NCI-H1930 (cell line): ENCODE measurements at places on chromosomes 2 and 18.

- no peak for DNase-seq
Measured at GRCh38 chr2:15691586-15692310, 100.1 kb downstream of the DDX1 start.

GRCh38 chr2:53610260-53610659 is 157.3 kb upstream of the CHAC2 start:
- no peak for DNase-seq

DNA sequence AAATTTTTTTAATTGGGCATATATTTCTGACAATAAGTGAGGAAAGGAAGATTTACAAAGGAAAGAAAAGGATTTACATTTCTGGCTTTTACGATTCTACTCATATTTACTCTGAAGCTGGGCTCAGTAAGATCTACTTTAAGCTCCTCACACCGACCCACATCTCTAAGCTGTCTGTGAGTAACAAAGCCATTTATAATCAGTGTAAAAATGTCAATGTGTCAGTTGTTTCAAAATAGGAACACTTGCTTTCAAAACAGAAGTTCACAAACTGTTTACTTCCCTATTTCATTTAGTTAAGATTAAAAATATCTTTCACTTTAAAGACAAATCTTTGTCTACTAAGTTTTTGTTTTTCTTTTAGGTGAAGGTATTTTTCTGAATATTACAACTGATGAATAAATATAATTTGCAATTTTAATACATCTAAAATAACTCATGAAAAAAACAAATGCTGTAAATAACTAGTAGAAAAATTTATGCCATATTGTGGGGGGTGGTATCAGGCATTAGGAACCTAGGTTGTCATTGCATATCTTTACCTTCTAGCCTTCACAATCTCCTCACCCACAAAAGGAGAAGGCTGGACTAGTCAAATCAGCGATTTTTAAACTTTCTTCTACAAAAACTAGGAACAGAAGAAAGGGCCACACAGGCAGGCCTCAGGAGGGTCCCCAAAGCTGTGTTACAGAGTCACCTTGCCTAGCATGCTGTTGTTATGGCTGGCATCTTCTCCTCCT is 64.5 kb downstream of the TMEM131 start:
- no peak for DNase-seq

GRCh38 chr18:22223254-22223964 is 54.0 kb downstream of the GATA6 start:
- DNase-seq = no peak

GRCh38 chr2:187554011-187554703 is at the start of gene TFPI:
TFPI (minus strand) TSS chr2:187554435; CDS start chr2:187503768, 50,667 bp downstream.
- no peak for DNase-seq

DNA sequence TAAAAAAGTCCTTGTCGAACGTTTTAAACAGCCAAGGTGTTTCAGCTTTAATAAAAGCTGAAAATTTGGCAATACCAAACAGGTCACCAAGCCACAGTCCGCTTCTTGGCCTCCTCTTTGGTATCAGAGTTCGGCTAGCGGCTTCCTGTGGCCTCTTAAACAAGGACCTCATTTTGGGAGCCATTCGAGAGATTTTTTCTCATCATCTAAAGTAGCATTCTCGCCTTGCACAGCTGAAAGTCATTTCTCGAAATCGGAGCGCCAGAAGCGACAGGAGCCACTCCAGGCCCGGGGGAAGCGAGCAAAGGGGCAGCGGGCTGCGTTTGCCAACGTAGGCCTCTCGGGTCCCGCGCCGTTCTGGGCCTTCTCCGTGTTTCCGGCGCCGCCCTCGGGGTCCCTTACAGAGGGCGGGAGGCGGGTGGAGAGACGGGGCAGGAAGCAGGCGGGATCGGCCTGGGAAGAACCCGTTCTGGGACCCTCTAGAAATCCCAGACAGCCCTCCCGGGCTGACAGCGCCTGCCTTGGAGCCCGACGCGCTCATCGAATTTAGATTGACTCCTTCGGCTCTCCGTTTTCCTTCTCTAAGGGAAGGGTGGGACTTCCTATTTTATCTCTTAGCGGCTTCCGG is 522 bp upstream of the ZNF407 start:
- peak; percentile 69 for DNase-seq

DNA sequence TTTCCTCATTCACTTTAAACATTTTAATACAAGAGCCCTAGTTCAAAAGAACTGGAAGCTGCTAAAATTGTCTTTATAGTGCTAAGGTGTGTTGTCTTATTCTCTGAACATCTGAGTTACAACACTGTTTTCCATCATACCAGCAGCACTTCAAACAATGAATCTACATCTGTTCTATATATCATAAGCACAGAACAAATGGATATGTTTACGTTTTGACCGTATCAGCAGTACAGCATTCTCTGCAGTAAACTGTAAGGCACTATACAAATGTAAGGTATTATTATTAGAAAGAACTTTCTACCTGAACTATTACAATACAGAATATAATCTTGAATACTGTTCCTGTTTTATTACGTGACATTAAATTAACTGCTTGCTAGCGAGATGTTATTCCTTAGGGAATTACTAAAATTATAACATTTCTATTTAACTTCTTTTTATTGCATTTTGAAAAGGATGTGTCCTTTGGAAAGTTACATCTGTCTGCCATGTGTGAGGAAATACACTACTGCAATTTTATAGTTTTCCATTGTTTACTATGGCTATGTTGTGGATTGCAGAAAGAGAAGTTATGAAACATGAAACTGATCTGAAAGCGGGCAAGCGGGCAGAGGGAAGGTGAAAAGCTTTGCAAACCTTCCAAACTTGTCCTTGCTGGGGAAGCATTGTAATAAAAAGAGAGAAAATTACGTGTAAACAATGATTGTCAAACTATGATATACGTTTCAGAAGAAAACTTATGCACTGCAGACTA is 13.7 kb downstream of the NCKAP1 start:
- DNase-seq = no peak

DNA sequence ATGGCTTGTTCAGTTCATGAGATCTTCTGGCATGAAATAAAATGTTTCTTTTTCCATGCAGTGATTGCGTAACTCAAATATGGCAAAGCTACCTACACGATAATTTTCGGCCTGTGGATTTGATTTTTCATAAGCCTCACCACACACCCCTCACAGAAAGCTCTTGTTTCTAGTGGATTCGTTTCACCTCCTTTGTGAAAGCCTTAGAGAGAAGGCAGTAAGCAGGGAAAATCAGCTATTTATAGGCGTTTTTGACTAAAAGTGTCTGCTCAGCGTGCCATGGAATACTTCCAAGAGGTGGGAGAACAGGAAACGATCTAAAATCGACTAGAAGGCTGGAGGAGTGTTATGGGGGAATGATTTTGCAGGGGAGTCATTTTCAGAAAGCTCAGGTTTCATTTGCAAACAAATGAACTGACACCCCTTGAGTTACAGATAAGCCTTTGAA is 417.9 kb downstream of the TGIF1 start:
- DNase-seq = no peak

DNA sequence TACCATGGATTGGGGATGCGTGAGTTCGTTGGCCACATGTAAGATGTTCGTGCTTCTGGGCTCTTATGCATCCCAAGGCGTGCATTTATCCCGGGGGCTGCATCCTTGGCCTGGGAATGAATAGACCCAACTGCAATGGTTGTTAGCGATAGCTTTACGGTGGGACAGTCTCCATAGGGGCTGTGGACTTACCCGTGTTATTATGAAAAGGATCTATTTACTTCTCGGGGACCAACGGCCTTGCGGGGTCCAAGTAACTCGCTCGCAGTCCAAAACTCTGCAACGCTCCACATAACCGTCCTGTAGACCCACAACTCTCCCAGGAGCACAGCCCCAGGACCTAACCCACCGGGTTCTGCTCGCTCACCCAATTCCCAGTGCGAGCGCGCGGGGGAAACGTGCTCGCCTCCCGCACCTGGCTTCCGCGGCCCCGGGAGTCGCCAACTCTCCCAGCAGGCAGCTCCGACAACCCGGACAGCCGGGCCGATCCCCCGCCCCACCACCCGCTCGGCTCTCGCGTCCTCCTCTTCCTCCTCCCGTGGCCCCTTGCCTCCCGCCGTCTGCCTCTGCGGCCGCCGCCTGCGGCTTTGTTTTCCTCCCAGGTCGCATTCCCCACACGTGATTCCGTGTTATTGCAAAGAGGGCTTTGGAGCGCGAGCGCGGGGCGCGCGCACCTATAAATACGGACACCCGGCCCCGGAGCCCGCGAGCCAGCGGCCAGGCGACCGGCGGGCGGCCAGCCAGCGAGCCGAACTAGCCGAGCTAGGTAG is at the start of gene CABLES1:
Gene CABLES1, plus strand, starts transcription at position 706 of the 770 bp plus-strand sequence. CDS start 278 bp downstream, outside the sequence.
- DNase-seq = peak; percentile 63

GRCh38 chr2:133124446-133124845 is 443.8 kb downstream of the NCKAP5 start:
- no peak for DNase-seq

- DNase-seq = peak; percentile 59
Measured at GRCh38 chr2:216777637-216778273, 82.1 kb downstream of the TNP1 start.

- peak; percentile 31 for DNase-seq
Measured at GRCh38 chr18:47701134-47701533, 229.3 kb downstream of the SMAD2 start.

DNA sequence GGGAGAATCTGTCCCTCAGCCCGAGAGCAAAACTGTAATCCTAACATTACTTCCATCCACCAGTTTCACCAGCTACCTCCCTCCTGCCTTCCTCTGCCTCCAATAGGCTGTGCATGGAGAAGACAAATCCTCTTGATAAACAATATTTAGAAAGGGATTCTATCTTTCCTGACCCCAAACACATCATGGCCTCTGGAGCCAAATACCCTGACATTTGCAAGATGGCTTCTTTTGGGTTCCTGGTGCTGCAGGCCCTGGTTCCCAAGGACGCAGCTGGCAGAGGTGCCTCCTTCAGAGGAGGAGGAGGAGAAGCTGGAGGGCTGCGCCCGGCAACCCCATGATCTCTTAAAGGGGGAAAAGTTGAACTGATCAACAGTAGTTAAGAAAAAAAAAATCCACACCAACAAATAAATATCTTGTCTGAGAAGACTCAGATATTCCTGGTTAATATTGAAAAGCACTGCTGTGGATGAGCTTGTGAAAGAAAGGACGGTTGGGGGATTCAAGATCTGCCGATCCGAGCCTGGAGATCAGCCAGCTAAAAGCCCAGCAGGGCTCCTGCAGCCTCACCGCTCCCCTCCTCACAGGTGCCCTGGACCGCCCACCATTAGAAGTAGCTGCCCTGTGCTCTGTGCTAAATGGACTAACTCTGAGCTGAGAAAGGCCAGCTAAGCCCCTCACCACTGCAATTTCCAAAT is 116.8 kb downstream of the MSH2 start:
- no peak for DNase-seq

GRCh38 chr2:150572194-150572766 is 84.8 kb upstream of the RND3 start:
- DNase-seq = no peak

GRCh38 chr2:224378701-224379097 is 23.2 kb downstream of the FAM124B start:
- DNase-seq = no peak

DNA sequence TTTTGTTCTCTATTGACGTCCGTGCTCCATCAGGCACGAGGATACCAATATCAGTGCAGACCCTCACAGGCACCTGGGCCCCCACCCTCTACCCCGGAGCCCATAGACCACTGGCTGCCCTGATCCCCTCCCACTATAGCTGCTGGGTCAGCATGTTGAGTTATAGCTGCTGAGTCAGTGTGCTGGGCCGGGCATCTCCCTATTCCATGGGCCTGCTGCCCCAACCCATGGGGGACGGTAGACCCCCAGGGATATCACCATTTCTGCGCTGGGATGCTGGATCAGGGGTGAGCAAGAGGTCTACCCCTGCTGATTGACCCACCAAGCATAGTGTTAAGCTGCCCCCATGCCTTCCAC is 100.1 kb upstream of the ST3GAL5 start:
- DNase-seq = no peak

DNA sequence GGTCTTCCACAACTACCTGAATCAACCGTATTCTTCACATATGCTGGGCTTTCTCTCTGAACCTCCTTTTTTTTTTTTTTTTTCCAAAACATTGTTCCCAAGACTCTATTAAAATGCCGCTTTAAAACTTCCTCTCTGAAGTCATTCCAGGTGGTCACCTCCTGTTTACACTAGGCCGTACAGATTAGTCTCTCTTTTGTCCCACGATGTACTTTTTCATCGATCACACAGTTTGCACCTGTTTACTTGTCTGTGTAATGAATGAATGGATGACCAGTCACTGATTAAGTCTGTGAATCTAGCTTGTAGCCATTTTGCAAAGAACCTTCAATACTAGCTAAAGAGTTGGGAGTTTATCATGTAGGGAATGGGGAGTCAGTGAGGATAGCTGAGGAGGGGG is 16.7 kb upstream of the FAM228A start:
- no peak for DNase-seq

DNA sequence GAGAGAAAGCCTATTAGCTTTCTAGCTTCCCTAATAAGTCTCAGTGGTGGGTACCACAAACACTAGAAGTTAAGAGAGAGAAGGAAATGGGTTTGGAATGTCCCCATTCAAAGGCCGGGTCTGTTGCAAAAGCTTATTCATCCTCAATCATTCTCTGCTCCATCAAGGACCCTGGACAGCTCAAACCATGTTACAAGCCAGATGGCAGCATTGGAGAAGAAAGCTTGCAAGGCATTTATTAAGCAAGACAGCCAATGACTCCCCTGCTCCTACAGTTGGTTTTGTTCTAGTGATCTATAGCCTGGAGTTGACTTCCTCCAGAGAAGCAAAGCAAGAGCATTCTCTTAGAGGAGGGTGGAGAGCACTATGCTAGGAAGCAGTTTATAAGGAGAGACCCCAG is 86.9 kb upstream of the LMAN1 start:
- no peak for DNase-seq

DNA sequence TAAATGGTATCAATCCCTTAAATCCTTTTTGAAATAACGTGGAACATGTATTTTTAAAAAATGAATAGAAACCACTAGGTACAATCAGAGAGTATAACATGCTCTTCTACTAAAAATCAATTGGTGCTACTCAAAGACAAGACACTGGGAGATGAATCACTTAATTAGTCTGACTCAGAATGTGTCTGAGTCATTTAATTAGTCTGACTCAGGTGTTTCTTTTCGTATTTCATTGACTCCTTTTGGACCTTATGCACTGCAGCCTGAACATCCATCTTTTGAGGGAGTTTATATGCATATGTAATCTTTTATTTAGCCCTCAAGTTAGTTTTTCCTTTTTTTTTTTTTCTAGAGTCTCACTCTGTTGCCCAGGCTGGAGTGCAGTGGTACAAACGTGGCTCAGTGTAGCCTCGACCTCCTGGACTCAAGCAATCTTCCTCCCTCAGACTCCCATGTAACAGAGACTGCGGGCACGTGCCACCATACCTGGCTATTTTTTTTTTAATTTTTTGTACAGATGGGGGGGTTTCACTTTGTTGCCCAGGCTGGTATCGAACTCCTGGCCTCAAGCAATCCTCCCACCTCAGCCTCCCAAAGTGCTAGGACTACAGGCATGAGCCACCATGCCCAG is 26.5 kb downstream of the PPP4R3B start:
- DNase-seq = no peak

DNA sequence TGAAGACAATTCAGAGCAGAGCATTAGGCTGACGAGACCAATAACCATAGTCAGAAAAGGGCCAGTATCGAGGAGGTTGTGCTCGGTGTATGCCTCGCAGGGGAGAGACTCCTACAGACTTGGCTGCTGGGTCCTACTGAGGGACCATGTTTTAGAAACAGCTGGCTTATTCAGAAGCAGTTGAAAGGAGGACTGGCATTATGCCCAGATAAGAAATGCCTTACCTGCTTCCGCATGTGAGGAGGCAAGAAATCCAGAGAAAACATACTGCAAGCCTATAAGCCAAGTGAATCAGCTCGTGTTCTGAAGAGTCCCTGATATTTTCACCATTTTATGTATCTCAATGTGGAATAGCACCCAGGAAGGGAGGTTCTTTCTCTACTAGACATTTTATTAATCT is 434.7 kb downstream of the GRB14 start:
- DNase-seq = no peak

- no peak for DNase-seq
Measured at GRCh38 chr18:42305869-42306593, 351.0 kb downstream of the PIK3C3 start.
